ENCODE measurements at places on chromosomes 2 and 18. TPM values are rescaled to one million over a fixed set of nuclear protein-coding genes. Genes with fewer than 3 reads are reported as not detected.

The TUBB8B gene
- total RNA-seq: not detected

- DNase-seq: no peak
These were observed 14.9 kb upstream of the ECEL1 start for GRCh38 chr2:232502511-232502910.

DNA sequence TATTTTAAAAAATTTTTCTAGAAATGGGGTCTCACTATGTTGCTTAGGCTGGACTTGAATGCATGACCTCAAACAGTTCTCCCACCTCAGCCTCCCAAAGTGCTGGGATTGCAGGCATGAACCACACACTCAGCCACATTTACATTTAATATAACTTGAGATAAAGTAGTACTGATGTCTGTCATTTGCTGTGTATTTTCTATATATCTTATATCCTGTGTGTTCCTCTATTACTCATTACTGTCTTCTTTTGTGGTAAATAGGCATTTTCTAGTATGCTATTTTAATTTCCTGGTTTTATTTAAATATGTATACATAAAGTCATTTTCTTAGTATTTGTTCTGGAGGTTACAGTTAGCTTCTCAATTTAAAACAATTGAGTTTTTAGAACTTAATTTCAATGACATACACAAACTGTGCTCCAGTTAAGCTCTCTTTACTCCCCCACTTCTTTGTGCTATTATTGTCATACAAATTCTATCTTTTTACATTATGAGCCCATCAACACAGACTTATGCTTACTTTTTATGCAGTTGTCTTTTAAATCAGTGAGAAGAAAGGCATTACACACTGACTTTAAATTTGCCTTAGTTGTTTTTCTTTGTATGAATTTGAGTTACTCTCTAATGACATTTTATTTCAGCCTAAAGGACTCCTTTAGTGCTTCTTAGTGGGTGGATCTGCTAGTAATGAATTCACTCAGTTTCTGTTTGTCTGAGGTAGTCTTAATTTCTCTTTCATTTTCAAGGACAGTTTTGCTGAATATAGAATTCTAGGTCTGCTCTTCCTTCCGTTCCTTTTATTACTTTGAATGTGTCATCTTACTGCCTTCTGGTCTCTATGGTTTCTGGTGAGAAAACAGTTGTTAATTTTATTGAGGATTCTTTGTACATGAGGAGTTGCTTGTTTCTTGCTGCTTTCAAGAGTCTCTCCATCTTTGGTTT lies 6.2 kb upstream of the INPP4A start:
- no peak for DNase-seq

DNA sequence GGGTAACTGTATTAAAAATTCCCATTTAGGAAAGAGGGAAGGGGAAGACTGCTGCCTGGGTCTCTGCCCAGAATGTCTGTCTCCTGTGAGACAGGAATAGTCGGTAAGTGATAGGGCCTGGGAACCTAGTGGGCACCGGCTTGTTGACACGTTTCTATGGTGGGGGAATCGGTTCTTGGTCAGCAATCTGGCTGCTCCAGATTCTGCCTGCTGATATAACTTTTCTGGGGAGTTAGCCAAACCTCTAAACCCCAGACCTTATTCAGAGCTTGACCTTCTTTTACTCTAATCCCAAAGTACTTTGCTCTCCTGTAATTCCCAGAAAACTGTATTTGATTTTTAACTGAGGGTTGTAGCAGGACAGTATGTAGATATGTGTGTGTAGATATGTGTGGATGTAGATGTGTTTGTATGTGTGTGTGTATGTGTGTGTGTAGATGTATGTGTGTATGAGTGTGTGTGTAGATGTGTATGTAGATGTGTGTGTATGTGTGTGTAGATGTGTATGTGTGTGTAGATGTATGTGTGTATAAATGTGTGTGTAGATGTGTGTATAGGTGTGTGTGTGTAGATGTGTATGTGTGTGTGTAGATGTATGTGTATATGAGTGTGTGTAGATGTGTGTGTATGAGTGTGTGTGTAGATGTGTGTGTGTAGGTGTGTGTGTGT lies 61.8 kb upstream of the TXNDC2 start:
- no peak for DNase-seq

The RAB6C gene
- 0.11 TPM for total RNA-seq

GRCh38 chr2:121635371-121635770 lies 13.9 kb downstream of the CLASP1 start:
- no peak for DNase-seq

The ST8SIA5 gene
- total RNA-seq: 0.95 TPM

DNA sequence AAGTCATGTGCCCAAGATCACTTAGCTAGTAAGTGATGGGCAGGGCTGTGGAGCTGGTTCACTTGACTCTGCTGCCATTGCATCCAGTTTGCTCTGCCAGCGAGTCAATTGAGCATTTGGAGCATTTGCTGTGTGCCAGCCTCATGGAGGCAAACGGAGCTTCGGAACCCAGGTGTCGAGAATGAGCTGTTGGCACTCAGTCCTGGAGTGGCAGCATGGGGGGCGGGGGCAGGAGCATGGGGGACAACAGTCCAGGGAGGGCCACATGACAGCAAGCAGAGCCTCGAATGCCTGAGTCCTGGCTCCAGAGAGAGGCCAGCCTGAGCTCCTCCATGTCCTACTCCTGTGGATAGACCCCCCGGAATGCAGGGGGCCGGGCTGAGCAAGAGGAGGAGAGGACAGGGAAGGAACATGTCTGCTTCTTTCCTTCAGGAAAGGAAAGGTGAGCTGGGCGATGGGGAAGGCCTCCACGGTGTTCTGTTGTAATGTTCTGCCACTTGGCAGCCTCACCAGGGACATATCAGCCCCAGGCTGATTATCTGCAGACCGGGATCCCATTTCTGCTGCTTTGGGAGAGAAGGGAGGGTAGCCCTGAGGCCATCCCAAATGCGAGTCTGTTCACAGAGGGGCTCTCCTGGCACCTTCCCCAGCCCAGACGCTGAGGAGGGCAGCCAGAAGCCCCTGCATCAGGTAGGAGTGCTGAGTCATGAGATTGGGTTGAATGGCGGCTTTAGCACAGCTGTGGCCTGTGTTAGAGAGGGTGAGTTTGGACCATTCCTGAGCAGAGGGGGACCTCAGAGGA lies 59.6 kb downstream of the HPCAL1 start:
- no peak for DNase-seq

DNA sequence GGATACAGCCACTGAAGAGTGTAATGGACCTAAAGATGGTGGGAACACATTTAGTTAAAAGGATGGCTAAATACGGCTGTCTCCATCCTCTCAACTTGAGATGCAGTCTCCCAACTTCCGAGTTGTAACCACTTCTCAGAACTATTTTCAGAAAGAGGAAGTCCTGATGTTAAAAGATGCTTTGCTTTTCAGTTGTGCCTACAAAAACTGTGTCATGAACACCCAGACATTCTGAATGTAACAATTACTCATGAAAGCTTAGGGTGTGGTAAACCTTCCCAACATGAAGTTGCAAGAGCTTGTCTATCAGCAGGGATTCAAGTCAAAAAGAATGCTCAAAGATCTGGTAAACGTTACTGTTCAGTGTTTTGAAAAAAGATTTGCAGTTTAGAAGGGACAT lies 147.9 kb downstream of the DOCK10 start:
- DNase-seq: no peak

The NEURL3 gene
- total RNA-seq: not detected

The RBKS gene
- 1.3 TPM for total RNA-seq

DNA sequence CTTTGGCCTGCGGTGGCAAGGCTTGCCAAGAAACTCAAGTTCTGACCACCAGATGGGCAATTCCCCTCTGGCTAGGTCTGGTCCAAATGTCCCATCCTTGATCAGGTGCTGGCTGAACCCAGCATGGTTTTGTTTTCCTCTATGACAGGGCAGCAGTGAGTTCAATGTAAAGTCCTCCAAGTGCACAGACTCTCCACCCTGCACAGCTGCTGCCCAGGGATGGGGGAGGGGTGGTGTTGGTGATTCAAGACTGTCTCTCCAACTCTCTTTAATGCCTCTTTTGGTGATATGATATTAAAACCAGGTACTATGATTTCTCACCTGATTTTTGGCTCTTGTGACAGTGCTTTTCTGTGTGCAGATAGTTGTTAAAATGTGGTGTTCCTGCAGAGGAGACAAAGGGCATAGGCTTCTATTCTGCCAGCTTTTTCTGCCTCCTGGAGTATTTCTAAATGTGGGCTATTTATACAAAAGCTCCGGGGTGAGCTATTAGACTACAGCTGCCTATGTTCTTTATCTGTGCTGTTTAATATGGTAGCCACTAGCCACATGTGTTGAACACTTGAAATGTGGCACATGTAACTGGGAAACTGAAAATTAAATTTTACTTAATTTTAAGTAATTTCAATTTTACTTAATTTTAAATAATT lies 64.0 kb upstream of the STK39 start:
- no peak for DNase-seq

DNA sequence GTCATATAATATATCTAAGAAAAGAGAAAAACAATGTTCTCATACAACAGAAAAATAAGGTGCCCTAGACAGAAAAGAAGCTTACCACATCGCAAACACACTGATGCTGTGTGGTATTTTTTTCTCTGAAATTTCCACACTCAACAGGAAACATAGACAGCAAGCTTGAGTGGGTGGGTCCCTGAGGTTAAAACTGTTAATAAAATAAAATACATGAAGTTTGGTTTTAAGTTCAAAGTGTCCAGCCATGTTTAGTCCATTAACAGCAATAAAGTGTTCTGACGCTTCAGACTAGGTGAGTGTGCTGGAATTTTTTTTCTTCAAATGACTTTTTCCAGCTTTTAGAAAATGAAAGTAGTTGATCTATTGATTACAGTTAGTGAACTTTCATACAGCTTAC lies 83.3 kb upstream of the EPB41L5 start:
- no peak for DNase-seq

- DNase-seq: no peak
These were observed 26.9 kb downstream of the EFEMP1 start for GRCh38 chr2:55896633-55897032.

GRCh38 chr2:185208261-185208660 lies 530.3 kb upstream of the FSIP2 start:
- no peak for DNase-seq

The IFIH1 gene
- total RNA-seq: 14.7 TPM

GRCh38 chr18:74139411-74139810 lies 8.2 kb downstream of the FBXO15 start:
- DNase-seq: no peak

DNA sequence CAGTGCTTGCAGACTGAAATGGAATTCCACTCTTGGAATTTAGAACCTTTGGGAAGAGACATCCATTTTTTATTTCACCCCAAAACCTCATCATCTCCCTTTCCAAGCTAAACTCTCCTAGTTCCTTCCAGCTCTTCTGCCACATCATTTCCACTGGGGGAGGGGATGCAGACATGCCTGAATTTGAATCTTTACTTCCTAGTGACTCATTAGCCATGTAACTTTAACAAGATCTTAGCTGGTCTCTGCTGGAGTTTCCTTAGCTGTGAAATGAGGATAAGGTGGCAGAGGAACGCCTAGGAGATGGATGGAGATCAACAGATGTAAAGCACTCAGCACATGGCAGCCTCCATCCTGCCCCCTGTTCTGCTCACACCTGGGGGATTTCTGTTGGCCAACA lies 266.8 kb downstream of the EN1 start:
- DNase-seq: no peak

The DAW1 gene
- 0.16 TPM for total RNA-seq

DNA sequence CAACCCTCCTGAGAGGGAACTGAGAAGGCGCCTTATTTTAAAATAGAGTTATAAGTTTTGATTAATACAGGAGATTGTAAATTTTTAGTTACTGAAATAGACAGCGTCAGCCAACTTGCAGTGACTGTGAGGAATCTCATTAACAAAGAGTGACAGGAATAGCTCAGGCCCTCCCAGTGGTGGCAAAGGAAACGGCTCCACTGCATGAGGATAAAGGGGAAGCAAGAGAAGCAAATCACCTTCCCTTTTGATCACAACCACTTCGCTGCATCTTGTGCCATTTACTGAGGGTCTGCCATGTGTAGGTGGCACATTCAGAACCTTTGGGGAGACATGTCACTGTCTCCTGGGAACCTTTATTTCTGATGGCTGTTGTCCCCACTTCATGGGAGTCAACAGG lies 612.4 kb upstream of the RAB6C start:
- no peak for DNase-seq

- DNase-seq: no peak
These were observed 3.7 kb downstream of the FBXO48 start for GRCh38 chr2:68463287-68463877.

The STAT4 gene
- total RNA-seq: 7.1 TPM

The CCDC74B gene
- total RNA-seq: 5.2 TPM

The TMEM247 gene
- total RNA-seq: not detected

GRCh38 chr2:189486237-189486770 lies 45.0 kb downstream of the WDR75 start:
- DNase-seq: no peak

- DNase-seq: no peak
These were observed 159.3 kb downstream of the SS18 start for GRCh38 chr18:25931126-25931525.

The CCDC74A gene
- total RNA-seq: 6.2 TPM

DNA sequence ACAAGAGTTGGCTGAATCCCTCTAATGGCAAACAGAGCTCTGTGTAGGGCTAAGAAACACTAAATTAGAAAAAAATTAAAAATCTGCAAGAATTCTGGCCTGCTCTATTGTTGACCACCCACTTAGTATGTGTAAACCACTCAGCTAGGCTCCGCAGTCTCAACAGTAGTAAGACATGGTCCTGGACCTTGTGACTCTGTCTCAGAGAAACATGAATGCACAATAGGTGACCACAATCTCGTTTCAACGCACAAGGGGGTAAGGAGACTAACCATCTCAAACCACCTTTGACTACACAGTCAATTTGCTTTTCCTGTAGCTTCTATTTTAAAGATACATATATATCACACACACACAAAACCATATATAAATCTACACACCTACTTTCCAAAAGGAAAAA lies 16.5 kb downstream of the SEPTIN10 start:
- no peak for DNase-seq

GRCh38 chr2:85534881-85535280 lies 4.1 kb upstream of the MAT2A start:
- DNase-seq: no peak

The C2orf72 gene
- total RNA-seq: 3.7 TPM

DNA sequence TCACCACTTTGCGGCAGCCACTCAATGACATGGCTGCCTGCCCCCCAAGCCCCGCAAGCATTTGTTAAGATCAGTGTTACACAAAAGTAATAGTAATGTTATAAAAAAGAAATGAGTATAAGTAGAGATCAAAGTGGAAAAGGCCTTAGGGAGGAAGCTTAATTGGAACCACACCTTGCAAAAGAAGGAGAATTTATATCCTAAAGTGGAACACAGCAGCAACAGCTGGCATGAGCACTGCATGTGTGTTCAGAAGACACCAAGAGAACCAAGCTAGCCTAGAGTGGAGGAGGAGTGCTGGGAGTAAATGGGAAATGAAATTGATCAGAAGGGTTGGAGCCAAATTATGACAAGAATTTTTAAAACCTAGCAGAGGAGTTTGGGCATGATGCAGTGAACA lies 73.1 kb upstream of the STK17B start:
- DNase-seq: no peak

Measured in urinary bladder (tissue), 4 donors.